ENCODE measurements at places on chromosomes 6 and 20.
A peak's percentile ranks its signal among the peaks of the same experiment; 100 is the strongest.

DNA sequence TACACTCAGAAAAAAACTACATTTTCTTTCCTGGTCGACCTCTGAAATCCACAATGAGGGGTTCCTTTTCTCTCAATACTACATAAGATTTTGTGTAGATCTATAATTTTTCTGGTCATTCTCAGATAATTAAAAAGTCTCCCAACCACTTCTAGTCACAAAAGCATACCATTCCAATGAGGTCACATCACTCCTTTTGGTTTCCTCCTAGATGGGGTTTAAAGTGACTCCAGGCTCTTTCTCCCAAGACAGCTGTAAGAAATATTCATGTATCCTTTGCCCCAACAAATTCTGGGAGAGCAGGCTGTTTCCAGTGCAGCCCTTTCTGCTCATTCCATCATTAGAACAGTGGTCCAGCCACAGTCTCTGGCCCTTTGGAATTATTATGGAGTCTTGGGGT, 43.1 kb upstream of the BEND6 start:
- DNase-seq, result peak; percentile 59

- DNase-seq, result no peak
Measured at GRCh38 chr6:150055131-150055530, 13.8 kb downstream of the ULBP3 start.

GRCh38 chr6:106325336-106326178, at the start of gene ATG5:
Gene ATG5, minus strand, starts transcription at chr6:106325760. Its CDS starts 9,552 bp downstream, at chr6:106316208.
- DNase-seq, result peak; percentile 99

DNA sequence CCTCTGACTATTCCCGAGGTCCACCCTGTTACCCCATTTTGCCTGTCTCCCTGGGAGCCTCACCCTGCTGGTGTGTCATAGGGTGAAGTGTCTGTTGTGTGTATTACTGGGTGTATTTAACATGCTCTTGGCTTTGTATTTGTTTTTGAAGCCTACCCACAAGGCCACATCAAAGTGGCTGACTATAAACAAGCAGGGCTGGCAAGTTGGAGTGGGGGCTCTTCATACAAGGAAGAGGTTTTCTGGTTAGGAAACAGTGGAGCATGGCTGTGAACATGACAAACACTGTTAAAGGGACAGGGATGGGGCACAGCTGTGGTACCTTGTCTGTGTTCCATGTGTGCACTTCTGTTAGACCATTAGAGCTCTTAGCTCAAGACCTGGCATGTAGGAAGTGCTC, 26.3 kb downstream of the HECA start:
- peak; percentile 27 for DNase-seq
